Right forelimb (tissue), 1 donor: ENCODE measurements at places on chromosomes 1 and 21.

DNA sequence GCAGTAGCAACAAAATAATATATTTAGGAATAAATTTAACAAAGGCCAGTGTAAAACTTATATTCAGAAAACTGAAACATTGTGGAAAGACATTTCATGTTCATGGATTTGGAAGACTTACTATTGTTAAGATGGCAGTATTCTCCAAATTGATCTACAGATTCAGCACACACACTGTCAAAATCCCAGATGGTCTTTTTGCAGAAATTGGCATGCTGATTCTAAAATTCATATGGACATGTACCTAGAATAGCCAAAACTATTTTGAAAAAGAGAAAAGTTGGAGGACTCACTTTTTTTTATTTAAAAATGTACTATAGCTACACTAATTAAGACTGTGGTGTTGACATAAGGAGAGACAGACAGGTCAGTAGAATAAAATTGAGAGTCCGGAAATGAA lies 32.0 kb upstream of the SH3D21 start:
- DNase-seq = no peak

- DNase-seq = no peak
These were observed 330.1 kb downstream of the PLPP3 start for GRCh38 chr1:56249234-56249633.

GRCh38 chr21:43374228-43374885 lies 52.6 kb downstream of the SIK1 start:
- DNase-seq = no peak

DNA sequence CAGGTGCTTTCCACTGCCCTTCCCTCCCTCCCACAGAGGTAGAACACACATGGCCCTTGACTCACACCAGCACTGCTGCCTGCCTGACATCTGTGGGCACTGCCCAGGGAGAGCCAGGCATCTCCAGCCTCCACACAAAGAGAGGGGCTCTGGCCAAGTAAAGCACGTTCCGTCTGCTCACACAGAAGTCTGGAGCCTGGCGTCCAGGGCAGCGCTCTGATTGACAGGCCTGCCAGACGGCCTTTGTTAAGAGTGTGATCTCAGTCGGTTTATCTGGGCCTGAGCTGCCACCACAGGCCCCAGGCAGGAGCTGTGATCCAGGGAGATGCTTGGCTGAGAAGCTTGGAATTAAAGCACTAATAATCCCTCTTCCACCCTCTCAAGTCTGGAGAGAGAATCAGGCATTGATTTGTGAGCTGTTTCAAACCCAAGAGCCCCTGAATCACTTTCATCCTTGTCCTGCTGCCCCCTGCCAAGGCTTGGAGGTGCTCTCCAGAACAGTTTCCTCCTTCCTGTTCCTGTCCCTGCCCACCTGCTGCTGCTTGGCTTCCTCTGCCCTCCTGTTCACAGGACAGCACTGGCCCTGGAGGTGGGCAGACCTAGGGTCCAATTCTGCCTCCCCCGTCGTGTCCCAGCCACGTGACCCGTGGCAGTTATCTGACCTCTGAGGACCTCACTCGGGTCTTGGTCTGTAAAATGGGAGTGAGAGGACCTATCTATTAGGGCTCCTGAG lies 3.7 kb downstream of the DMRTB1 start:
- no peak for DNase-seq

- no peak for DNase-seq
These were observed 20.0 kb upstream of the CAP1 start for GRCh38 chr1:40020447-40021085.

DNA sequence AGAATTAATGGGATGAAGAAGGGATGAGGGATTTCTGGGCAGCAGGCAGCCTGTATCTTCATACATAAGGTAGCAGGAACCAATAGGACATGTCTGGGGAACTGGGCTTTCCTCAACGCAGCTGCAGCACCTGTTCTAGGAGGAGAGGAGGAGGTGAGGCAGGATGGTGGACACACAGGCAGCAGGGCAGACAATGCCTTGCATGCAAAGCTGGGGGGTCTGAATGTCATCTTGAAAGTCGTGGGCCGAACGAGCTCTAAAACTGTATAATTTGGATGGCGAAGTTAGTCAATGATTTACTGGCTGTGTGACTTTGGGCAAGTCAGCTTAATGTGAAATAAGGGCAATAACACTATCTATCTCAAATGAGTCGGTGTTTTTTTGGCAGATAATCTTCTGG lies 124.4 kb downstream of the BEND5 start:
- no peak for DNase-seq

GRCh38 chr1:151492120-151492519 lies 19.1 kb upstream of the CGN start:
- no peak for DNase-seq

DNA sequence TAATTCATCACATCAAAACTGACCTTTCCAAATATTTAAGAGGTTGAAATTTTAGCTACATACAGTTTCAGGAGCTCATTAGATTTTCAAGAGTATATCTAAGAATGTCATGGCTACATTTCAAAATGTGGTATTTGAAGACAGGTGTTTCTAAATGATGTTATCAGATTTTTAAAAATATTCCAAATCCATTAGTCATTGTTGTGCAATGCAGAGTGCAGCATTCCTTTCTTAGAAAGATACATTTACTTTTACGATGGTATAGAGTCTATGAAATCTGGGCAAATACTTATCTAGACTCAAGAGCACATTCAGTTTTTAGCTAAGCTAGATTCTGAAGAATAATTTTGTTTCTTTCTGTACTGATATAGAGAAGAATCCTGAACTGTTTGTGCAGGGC lies 230.3 kb downstream of the CHRM3 start:
- DNase-seq = no peak

- DNase-seq = no peak
These were observed 287.8 kb upstream of the CHRM3 start for GRCh38 chr1:239098400-239099037.

DNA sequence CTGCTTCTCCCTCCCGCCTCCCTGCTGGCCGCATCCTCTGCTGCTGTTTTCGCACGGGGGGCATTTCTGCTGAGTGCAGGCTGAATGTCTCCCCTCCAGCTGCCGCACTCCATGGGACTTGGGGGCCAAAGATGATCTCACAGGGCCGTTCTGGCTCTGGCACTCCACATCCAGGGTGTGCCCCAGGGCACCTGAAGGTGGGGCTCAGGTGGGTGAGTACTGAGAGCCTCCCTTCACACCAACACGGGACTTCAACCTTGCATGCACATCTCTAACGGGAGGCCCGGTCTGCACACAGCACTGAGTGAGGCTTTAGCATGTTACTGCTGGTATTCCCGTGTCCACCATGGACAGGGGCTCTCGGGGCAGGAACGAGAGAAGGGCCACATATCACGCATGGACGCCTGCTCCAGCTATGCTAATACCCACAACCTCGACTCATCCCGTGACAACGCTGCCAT lies 88.9 kb downstream of the DMRTB1 start:
- no peak for DNase-seq

DNA sequence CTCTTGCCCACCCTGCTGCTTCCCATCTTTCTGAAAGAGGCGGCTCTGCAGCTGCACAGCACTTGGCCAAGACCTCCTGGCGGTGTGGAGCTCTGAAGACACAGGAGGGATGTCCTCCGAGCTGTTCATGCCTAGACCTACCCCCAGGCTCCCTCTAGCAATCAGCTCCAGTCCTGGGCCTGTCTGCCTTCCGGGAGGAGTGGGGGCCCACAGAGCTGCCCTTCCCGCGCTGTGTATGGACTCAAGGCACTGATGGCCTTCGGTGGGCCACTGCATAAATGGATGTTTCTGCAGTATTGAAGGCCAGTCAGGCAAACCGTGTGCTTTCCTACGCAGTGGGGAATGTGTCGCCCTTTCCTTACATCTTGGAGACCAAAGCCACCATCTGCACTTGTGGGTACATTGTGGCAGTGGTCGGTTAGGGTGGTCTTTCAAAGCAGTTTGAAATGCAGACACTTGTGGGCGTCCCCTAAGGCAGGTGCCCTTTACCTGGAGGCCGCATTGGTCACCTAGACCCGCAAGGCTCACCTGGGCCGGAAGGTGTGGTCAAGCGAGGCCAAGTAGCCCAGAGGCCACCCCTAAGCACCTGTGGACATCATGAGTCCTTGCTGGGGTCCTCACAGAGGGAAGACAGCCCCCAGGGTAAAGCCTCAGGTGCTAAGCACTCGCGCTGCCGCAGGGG lies 912 bp upstream of the PKNOX1 start:
- no peak for DNase-seq

GRCh38 chr1:226444901-226445300 lies 37.0 kb upstream of the PARP1 start:
- no peak for DNase-seq

DNA sequence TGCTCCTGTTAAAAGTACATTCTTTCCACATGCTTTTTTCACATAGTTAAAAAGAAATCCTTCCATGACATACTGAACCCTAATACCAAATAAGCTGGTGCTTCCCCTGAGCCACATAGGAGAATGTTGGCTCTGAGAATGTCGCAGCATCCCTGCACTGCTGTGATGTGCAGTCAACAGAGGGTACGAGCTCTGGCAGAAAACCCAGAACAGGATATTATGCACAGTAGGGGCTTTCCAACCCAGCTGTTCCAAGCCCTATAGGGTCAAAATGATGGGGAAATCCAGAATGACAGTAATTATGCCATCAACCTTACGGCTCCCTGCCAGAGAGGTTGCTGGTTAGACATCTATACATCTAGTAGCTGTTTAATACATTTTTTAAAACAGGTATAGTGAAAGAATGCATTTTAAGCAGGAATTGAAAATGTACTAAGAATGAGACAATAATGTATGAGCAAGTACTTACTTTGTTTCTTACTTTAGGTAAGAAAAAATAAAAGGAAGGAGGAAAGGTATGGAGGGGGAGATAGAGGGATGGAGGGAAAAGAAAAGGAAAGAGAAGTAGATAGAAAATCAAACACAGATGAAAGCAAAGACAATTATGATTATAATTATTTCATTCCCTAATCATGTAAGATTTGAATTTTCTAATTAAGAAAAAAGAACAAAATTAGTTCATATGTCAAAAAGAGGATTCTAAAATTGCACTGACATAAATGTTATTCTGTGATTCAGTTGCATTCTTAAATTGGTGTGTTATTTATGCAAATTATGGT lies 126.0 kb downstream of the NR5A2 start:
- DNase-seq = no peak

- DNase-seq = no peak
These were observed 15.4 kb upstream of the ARF1 start for GRCh38 chr1:228066891-228067654.

DNA sequence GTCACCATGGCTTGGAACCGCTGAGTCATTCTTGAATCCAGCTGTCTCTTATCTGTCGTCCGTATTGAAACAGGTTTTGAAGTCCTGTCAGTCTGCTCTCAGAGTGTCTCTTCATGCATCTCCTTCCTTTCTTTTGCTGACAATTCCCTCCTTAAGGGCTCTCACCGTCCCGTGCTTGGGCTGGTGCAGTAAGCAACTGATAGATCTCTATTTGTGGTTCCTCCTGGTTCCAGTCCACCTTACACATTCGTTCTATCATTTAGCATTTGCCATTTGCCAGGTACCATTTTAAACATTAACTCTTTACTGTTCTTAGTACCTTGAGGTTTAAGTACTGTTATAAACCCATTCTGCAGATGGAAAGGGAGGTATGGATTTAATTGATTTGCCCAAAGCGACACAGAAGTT lies 88.9 kb downstream of the DYRK1A start:
- DNase-seq = no peak

GRCh38 chr1:87122243-87122642 lies 206.4 kb upstream of the LMO4 start:
- DNase-seq = no peak

DNA sequence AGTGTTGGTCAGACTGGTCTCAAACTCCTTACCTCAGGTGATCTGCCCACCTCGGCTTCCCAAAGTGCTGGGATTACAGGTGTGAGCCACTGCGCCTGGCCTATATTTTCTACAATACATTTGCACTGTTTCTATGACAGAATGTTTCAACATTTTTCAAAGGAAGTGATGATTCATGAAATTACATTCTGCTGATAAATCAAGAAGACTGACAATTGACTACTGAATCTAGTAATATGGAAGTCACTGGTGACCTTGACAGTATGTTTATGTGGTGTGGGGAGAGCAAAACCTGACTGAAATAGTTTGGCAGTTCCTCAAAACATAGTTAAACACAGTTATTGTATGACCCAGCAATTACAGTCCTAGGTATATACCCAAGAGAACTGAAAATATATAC lies 18.1 kb downstream of the LRIF1 start:
- no peak for DNase-seq

DNA sequence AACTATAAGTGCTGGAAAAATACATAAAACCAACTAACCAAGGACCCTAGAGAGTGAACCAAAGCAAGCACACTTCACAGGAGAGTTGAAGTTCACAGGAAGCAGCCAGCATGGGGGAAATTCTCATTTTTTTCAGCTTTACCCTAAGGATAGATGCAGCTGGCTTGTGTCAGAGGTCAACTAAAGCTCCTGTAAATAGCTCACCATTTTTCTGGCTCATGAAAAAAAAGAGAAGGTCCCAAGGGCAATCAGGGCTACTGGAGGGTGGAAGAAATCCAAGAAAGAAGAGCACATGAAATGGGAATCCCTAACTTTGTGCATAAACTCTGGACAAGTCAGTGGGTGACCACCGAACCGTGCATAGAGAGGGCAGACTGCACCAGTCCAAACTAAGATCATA lies 58.3 kb downstream of the KCNJ15 start:
- no peak for DNase-seq

- DNase-seq = no peak
These were observed 34.5 kb downstream of the TYW3 start for GRCh38 chr1:74767490-74767889.
